ENCODE measurements at places on chromosomes 16 and 17.

GRCh38 chr17:33082529-33083173 is 91.0 kb downstream of the SPACA3 start:
- DNase-seq, result no peak

GRCh38 chr17:61294777-61295176 is 104.9 kb upstream of the TBX2 start:
- no peak for DNase-seq

- DNase-seq, result no peak
Measured at GRCh38 chr16:2813771-2814221, 3.2 kb upstream of the PRSS21 start.

GRCh38 chr16:6499413-6499812 is 833.2 kb upstream of the RBFOX1 start:
- no peak for DNase-seq

GRCh38 chr16:78274771-78275170 is 175.3 kb downstream of the WWOX start:
- no peak for DNase-seq

DNA sequence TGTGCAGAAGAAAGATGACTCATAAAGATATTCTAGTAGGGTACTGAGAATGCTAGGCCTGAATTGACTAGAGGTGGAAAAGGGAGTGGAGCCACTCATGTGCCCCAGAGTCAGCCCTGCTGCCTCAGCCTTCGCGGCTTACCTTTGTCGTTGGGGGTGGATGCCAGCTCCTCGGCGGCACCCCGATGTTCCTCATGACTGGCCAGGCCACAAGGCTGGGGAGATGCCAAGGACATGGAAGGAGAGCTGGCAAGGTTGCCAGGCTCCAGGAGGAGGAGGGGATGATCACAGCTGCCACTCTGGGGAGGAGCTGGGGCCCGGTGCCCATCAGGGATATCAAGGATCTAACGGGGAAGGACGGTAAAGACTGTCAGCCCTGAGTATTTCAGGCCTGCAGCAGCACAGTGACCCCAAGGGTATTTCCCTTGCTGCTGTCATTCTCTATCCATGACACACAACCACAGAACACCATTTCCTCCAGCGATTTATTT is 9.7 kb upstream of the SLC35B1 start:
- DNase-seq, result no peak

DNA sequence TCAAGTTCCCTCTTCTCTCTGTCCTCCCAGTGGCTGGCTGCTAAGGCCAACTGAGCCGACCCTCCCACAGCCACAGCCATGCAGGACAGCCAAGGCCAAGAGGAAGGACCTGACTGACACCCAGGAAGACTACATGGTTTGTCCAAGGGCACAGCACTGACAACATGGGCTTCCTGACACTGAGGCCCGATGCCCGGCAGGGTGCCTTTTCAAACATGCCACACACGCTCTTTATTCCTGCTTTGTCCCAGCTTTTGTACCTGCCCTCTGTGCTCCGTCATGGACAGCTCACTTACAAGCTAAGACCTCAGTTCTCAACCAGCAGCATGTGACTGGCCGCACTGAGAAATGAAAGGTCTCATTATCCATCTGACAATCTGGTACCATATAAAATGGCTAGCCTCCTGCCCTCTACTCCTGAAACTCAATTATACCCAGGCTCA is 45.8 kb downstream of the TEX2 start:
- DNase-seq, result no peak

- no peak for DNase-seq
Measured at GRCh38 chr17:61362396-61362795, 37.2 kb upstream of the TBX2 start.

- no peak for DNase-seq
Measured at GRCh38 chr17:68576137-68576536, 25.0 kb downstream of the FAM20A start.

DNA sequence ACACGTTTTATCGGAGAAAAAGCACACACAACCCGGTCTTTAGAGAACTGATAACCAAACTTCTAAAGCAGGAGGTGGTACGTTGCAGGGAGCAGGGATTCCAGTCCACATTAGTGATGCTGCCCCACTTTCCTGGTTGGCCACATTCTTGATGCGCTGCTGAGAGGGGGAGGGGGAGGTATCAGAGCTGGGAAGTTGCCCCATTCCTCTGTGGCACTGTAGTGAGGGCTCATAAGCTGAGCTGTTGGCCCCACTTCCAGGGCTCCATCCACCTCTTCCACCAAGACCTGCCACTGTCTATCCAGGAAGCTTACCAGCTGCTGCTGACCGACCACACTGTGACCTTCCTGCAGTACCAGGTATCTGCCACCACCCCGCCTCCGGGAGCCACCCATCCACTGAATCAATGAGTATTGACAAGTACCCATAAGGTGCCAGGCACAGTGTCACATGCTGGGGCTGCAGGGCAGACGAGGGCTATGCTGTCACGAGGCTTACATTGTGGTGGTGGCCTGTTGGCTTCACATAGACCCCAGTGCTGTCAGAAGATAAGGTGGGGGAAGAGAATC is 1.1 kb downstream of the TSEN54 start:
- DNase-seq, result no peak

DNA sequence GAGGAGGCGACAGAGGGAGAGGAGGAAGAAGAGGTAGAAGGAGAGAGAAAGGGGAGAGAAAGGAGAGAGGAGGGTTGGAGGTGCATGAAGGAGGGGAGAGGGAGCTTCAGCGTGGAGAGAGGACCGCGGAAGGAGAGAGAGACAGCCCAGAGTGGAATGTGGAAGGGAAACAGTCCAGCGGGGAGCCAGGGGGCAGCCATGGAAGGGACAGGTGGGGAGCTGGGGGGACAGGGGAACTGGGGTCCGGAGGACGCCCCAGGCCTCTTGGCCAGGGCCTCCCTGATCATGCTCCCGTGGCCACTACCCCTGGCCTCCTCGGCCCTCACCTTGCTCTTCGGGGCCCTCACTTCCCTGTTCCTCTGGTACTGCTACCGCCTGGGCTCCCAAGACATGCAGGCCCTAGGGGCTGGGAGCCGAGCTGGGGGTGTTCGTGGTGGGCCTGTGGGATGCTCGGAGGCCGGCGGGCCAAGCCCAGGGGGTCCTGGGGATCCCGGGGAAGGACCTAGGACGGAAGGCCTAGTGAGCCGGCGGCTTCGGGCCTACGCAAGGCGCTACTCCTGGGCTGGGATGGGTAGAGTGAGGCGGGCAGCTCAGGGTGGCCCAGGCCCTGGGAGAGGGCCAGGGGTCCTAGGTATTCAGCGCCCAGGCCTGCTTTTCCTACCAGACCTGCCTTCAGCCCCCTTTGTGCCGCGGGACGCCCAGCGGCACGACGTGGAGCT is 759 bp downstream of the ASPHD1 start:
- no peak for DNase-seq

DNA sequence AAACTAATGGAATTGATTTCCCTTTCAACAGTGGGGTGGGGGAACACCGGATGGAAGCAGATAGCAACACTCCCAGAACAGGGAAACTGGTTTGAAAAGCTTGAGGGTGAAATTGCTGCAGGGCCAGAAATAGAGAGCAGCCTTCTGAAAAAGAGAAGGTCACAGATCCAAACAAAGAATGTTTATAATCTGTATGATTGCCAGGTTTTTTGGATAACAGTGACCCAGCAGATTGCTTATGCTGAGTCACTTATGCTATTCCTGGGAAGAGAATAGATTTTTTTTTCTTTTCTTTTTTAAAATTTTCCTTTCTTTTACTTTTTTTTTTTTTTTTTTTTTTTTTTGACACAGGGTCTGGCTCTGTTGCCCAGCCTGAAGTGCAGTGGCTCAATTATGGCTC is 641.3 kb downstream of the KCNJ2 start:
- DNase-seq, result no peak

DNA sequence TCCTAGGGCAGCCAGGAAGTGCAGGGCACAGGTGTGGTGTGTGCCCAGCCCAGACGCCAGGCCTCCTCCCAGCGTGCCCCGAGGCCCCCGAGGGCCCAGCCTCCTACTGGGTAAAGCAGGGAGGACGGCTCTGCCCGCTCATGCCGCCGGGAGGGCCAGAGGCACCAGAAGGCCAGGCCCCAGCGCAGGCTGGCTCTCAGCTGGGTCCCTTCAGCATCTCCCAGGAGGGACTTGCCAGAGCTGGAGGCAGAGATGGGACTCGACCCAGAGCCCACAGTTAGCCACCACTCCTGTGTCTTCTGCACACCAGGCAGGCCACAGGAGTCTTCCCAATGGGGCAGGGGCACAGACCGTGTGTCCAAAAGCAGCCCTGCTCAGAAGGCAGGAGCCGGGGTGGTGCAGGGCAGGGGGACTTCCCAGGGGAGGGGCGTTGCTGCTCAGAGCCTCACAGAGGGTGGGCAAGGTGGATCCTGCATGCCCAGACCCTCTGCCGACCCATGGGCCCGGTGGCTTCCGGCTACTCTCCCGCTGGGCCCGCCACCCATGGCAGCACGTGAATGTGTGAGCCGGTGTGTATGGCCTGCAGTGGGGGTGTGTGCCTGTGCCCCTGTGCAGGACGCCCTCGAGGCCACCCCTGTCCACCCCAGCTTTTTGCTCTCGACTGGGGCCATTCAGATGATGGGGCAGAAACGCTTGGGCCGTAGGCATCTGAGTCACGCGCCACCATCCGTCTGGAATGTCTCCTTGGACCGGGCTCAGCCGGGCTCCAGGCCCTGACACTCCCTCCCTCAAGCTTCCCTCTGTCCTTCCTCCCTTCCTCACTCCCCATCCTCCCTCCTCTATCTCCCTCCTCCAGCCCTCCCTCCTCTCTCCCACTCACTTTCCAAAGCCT is 5.7 kb upstream of the ZNF469 start:
- DNase-seq, result no peak

GRCh38 chr16:27462846-27463682 is 61.1 kb downstream of the IL21R start:
- no peak for DNase-seq

DNA sequence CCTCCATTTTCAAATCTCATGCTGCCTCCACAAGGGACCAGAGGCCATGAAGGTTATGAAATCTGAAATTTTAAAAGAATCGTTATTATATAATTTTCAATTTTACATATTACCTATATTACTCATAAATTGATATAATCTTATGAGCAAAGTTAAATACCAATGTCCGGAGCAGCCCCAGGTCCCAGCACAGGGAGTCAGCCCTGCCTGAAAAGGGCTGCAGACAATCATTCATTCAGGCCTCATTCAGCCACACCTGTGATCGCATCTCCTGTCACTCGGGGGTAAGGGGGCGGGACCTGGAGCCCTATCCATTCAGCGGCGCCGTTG is 172.5 kb downstream of the AHSP start:
- DNase-seq, result peak; percentile 83

- DNase-seq, result no peak
Measured at GRCh38 chr17:17445925-17446665, 30.7 kb upstream of the MED9 start.

DNA sequence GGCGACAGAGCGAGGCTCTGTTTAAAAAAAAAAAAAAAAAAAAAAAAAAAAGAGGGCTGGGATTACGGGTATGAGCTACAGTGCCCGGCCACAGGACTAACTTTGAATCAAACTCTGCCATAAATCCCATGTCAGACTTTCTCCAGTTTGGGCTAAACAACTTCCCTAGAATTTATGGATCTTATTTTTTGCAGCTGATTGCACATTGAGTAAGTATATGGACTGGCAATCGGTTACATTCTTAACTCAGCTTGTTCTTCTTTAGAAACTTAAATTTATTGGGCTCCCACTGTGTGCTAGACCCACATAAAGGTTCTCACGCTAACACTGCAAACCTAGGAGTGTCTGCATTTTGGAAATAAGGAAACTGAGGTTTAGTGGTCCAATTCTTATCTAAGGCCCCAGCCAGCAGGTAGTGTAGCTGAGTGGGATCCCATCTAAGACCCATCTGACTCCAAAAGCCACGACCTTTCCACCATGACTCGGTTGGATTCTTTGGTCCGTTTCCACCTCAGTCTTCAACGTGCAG is 718 bp upstream of the CBFB start:
- no peak for DNase-seq

- no peak for DNase-seq
Measured at GRCh38 chr17:71383091-71383490, 737.7 kb upstream of the SOX9 start.

DNA sequence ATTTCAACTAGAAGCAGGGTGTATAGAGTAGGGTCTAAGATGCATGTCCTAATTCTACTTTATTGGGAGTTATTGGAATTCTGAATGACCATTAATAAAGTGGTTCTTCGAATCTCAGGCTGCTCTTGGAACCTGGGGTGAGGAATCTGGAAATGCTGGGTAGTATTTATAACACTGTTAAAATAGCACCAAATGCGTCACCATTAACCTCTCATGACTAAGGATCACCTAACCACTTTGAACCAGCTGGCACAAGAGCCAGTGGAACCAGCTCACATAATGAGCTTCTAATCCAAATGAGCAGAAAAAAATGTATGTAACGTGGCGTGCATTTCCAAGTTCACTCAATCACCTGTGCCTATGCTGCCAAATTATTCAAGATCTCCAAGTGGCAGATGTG is 281.7 kb downstream of the GRIN2A start:
- no peak for DNase-seq

DNA sequence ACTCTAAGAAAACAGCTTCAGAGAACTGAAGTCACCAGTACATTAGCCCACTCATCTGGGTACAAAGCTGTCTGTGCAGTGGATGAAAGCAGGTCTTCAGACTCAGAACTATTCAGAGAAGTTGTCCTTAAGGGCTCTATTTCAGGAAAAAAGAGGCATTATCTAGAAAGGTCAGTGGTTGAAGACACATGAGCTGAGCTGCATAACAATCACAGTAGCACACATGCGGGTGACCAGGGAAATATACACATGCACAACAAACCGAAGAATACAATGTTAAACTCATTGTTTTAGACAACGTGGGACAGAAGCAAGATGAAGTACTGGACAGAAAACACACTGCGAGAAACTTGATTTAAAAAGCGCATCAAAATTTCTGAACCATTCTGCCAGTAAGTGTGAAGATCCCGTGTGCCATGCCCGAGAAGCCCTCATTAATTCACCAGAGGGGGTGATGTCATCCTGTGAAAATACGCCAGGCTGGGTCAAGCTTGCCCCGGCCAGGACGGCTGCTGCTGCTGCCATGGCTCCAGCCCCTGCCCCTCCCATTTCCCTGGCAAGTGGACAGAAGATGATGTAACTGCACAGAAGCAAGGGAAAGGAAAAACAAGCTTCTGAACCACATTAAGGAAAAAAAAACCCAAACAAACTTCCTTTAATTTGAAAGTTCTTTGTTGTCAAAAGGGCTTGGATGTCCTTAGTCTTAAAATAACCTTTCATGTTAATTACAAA is 10.1 kb downstream of the DYNC1LI2 start:
- no peak for DNase-seq

- DNase-seq, result no peak
Measured at GRCh38 chr17:11668618-11669017, 70.3 kb downstream of the DNAH9 start.

Data from D721Med (cell line).